ENCODE measurements at places on chromosomes 13 and 19.

DNA sequence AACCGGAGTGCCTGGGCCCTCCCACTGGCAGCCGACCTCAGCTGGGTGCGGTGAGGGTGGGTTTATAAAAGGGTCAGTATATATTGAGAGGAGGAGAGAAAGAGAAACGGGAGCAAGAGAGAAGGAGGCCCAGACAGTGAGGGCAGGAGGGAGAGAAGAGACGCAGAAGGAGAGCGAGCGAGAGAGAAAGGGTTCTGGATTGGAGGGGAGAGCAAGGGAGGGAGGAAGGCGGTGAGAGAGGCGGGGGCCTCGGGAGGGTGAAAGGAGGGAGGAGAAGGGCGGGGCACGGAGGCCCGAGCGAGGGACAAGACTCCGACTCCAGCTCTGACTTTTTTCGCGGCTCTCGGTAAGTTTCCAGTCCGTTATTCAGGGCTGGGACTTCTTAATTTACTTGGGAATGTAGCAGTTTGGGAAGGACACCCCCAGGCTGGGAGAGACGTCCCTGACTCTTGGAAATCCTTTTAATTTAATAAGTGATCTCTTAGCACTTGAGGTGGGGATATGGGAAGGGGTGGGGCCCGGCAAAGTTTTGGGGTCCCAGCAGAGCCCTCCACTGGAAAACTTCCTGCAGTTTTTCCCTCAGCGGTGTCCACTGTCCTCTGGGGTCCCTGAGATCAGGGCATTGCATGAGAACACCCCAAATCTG is at the start of gene EMP3:
Gene EMP3, plus strand, starts transcription at position 288 of the 646 bp plus-strand sequence. CDS start 1,293 bp downstream, outside the sequence.
- no peak for DNase-seq

- DNase-seq: no peak
Observed at GRCh38 chr13:98975822-98976261, 2.0 kb downstream of the DOCK9 start.

- DNase-seq: no peak
Observed at GRCh38 chr19:16208847-16209665, 11.3 kb downstream of the AP1M1 start.

DNA sequence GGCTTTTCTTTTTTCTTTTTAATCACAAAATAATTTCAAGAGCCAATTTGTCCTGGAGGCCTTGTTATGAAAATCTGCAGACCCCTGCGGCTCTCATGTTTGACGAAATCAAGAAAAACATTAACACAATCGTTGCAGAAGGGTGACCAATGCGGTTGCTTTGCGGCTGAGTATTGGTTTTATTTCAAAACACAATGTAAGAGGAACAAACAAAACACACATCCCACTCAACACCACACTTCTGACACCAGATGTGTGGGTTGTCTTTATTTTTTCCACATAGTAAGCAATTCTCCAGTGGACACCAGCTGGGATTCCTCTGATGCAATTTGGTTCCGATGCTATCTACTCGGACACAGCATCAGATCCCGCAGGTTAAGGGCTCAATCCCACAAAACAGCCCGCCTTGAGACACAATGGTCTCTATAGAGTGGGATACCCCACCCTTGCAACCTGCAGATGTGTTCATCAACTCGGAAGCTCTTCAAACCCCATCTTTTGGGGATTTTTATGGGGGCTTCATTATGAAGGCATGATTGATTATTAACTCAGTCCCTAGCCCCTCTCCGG is 21.9 kb upstream of the CCDC124 start:
- no peak for DNase-seq

- DNase-seq: no peak
Observed at GRCh38 chr13:110661256-110661655, 44.7 kb downstream of the CARS2 start.

DNA sequence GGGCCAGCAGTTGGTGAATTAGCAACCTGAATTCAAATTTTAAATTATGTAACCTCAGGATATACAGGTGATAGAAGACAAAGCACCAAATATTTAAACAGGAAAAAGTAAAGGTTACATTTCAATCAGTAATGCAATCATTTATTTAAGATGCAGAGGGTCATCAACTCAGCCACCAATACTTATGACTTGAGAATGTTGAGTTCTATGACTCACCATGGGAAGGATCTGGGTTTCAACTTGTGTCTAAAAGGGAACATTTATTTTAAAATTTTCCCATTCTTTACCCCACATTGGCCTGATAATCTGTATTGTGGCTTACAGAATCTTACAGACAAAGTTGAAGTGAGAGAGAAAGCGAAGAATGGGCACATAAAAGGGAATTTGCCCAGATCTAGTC is 418.0 kb downstream of the NDFIP2 start:
- no peak for DNase-seq

GRCh38 chr13:49435992-49436391 is 7.9 kb downstream of the CAB39L start:
- no peak for DNase-seq

GRCh38 chr19:49912965-49913685 is 15.9 kb upstream of the ATF5 start:
- DNase-seq: no peak

DNA sequence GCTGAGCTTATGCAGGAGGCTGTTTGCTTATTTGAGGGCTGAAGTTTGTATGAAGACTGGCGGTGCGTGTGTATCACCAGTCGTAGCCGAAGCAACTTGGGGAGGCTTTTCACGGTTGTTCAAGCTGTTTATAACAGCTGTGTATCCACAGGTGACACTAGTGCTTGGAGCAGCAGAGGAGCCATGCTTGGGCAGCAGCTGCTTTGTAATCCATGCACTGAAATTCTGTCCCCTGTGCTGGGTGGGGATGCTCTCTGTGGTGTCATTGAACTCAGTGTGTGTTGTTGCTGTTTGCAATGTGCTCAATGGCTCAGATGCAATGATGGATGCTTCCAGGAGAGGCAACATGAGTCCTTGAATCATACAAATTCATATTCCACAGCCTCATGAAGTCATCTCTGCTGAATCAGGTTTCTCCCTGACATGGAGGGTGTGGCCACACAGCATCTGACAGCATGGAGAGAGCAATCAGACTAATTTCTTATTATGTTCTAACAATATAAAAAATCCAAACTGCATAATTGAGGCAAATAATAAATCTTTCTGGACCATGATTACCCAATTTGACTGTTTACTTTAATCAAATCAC is 18.8 kb upstream of the GTF3A start:
- DNase-seq: no peak

DNA sequence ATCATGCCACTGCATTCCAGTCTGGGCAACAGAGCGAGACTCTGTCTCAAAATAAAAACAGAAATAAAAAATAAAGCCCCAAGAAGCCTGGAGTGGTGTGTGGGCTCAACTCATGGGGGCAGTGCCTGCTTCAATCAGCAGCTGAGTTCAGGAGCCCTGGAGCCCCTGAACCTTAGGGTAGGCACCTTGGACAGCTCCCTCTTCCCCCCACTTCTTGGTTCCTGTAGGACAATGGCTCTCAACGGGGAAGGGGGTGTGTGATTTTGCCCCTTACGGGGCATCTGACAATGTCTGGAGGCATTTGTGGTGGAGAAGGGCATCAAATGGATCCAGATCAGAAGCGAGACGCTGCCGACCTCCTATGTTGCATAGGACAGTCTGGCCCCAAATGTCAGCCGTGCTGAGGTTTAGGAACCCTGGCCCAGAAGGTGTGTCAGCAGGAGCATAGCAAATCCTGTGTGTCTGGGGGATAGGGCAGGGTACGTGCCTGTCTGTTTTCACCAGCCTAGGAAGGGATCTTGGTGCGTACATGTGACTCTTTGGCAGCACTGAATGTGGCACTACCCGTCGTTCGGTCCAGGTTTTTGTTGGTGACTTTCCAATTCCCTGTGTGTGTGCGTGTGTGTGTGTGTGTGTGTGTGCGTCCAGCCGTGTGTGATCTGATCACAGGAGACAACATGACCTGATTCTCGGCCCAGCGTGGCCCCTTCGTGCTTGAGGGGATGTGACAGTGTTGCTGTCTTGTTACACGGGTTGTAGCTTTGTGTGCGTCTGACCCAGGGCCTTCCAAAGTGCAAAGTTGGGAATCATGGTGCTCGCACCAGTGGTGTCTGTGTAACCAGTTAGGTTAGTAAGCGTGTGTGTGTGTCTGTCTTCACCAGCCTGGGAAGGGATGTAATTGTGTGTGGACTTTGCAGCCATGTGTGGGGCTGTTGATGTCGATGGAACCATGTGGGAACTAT is 7.5 kb downstream of the IGLON5 start:
- DNase-seq: no peak

DNA sequence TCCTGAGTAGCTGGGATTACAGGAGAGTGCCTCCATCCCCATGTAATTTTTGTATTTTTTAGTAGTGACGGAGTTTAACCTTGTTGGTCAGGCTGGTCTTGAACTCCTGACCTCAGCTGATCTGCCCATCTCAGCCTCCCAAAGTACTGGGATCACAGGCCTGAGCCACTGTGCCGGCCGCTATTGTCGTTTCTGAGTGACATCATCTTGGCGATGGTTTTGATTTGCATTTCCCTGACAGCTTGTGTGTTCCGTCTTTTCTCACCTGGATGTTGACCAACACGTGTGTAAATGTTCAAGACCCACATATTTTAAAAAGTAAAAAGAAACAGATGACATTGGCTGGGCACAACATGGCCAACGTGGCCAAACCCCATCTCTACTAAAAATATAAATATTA is 12.8 kb upstream of the MKNK2 start:
- DNase-seq: no peak

DNA sequence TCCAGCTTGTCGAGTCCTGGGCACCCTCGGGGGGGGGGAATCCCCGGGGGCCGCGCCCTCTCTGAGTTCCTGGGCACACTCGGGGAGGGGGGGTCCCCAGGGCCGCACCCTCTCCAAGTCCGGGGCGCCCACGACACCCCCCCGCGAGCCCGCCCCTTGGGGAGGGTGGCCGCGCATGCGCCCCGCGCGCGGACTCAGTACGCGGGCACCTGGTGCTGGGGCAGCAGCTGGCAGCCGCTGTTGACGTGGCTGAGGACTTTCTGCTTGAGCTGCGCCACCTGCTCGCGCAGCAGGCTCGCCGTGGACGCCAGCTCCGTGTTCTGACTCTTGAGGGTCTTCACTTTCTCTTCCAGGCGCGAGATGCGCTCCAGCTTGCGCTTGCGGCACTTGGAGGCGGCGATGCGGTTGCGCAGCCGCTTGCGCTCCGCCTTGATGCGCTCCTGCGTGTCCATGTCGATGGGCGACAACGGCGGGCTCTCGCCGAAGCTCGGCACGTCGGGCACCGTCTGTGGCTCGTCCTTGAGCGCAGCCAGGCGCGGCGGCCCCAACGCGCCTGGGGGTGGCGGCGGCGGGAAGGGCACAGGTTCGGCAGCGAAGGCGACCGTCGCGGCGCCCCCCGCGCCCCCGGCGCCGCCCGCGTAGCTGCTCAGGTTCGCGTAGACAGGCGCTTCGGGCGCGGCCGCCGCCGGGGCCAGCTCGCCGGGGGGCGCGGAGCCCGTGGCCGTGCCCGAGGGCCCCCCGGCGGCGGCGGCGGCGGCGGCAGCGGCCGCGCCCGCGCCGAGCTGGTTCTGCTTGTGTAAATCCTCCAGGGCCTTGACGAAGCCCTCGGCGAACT is 958 bp downstream of the JUND start:
- DNase-seq: no peak

DNA sequence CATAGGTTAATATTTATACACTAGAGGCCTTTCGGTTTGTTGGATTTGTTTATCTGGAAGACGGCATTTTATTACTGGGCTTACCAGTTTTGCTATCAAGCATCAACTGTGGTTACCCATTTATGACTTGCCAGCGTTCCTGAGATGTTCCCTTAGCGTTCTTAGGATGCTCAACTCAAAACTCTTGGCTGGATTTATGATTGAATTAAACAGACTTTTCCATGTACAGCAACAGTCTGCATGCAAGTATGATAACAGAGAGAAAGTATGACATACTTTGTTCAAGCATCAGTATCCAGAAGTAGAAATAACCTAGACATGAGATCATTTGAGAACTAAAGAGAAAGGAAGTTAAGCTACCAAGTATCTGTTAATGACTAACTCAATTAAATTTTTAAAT is 29.9 kb upstream of the RNF113B start:
- no peak for DNase-seq

GRCh38 chr19:49556412-49557398 is 23.7 kb downstream of the NOSIP start:
- DNase-seq: no peak

GRCh38 chr13:104773775-104774174 is 1707.6 kb upstream of the SLC10A2 start:
- no peak for DNase-seq

DNA sequence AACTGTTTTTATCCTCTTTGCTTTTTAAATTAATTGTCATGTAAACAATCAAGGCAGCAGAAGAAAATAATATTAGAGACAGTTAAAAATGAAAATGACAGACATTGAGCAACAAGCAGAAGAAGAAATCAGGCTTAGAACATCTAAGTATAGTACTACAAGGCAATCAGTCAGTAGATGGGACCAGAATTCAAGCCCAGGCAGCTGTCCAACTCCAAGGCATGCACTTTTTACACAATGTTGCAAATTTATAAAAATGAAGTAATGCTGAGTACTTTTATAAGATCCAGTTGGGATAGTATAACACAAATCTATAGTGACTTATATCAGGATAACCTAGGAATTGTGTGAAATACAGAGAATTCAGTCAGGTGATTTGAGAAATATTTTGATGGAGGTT is 2815.8 kb downstream of the PCDH9 start:
- no peak for DNase-seq

DNA sequence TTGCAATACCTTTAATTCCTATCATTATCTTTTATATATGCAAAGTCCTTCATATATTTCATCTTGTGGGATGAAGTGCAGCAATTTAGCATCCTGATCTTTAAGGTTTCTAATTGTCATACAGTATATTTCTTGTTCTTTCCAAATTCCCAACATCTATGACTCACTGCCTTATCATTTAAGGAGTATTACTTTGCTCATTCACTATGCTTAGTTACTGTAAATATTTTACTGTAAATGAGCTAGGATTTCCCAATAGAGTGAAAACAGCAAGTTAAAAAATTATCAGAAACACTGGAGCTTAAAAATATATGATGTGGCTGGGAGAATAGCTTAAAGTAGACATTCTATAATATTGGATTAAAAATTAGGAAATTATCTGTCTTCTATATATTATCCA is 69.9 kb downstream of the SLITRK6 start:
- no peak for DNase-seq

DNA sequence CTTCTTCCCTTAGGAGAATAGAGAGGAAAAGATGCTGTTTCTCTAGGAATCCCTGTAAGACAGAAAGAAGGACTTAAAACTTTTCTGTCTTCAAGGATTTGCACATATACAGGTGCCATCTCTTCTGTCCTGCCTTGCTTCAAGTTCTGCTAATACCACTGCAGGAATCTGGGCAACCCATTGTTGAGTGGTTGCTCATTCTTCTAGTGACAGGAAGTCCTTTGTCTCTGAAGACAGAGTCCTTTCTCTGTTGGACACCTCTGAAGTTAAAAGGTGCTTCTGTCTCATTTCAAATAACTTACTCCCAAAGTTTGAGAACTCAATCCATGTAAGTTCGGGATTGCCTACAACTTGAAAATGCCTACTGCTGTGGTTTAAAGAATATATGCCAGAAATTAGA is 114.4 kb upstream of the TMTC4 start:
- DNase-seq: no peak

DNA sequence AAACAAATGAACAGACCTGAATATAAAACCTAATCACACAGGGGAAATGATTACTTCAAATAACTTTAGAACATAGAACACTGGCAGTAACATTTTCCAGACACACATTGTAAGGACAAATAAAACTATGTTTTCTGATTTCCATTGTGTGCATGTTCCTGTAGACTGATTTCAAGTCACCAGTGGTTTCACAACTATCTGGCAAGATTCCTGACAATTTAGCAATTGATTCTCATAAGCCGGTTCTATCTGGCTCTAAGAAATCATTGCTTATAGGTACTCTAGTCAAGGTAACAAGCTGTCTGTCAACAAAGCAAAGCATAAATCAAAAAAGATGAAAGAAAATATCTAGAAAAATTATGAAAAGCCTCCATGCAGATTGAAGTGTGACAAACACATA is 19.6 kb upstream of the PCCA start:
- DNase-seq: no peak

Measured in NCI-H2081 treated with DMSO at 0.1 percent for 48 hours (cell line).